Cerebellar nuclear complex (tissue), 1 donor: ENCODE measurements at places on chromosomes 6 and 20.

DNA sequence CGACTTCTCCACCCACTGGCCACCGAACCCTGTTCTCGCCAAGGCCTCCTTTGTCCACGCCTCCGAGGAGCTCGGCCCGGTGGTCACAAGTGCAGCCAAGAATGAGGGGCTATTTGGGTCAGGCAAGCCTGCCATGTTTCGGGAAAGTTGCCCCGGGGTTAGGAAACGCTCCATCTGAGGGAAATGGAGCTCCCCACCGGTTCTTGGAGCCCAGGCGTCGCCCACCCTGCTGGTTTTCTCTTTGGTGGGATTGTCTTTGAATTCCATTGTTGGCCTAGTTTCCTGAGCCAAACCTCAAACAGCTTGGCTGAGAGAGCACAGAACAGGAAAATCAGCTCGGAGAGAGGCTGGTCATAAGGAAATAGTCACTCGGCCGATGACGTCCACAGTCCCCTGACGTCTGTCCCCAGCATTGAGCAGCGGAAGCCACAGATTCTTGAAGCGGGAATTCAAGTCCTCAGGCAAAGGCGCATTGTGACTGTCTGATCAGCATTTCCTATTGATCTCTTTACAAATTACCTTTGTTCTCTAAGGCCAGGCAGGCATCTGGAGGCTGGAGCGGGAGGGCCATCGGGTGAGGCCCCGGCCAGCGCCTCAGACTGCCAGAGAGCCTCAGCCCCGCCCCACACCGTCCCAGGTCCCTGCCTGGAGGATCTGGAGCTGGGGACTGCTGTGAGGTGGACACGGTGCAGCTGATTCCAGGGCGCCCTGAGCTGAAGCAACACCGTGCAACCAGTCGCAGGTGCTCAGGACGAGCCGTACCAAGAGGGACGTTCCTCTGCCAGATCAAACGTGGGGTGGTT, 138.6 kb downstream of the DLL1 start:
- no peak for DNase-seq

- DNase-seq, result no peak
Measured at GRCh38 chr6:39091220-39091619, 23.8 kb downstream of the SAYSD1 start.

- DNase-seq, result no peak
Measured at GRCh38 chr20:43655937-43656336, 11.0 kb upstream of the MYBL2 start.

- DNase-seq, result no peak
Measured at GRCh38 chr20:59184880-59185447, 21.3 kb downstream of the ZNF831 start.

GRCh38 chr20:22160101-22160652, 424.2 kb downstream of the FOXA2 start:
- DNase-seq, result no peak

DNA sequence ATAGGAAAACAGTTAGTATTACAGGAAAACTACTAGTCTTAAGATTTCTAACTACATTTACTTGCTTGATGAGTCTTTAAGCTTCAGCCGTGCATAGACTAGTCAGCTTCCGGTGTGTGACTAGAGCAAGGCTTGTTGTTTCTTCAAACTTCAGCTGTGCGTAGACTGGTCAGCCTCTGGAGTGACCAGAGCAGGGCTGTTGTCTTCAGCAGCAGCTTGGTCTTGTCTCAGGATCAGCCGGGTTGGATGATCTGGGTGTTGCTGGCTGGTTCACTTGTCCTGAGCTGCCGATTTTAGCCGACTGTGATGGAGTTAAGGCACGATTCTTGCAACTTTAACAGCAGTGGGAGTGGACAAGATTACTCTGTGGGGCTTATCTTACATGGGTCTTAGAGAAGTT, 44.7 kb downstream of the HLA-C start:
- no peak for DNase-seq

DNA sequence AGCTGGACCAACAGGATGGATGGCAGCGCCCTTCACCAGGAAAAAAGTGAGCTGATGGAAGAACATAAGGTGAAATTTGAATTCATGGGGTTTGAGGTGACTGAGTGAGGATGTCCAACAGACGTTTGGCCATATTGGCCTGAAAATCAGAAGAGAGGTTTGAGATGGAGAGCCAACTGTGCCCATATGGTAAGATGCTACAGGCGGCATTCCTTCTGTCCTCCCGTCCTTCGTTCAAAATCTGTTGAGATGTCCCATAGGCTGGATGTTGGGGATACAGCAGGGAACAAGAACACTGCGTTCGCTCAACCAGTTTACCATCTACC, 468 bp upstream of the CMTR1 start:
- DNase-seq, result no peak

DNA sequence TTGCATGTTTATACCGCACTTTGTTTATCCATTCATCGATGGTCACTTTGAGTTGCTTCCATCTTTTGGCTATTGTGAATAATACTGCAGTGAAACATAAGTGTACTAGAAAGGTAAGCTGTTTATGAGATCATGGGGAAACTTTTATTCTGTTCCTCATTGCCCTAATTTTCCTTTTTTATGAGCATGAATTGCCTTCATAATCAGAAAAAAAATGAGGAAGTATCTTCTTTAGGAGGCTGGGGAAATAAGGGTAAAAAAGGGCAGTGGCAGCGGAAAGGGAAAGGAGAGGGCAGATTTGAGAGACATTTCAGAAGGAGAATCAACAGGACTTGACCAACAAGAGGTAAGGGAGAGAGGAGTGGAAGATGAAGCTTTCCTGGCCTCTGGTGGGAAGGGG, 14.3 kb upstream of the SERINC3 start:
- DNase-seq, result no peak

DNA sequence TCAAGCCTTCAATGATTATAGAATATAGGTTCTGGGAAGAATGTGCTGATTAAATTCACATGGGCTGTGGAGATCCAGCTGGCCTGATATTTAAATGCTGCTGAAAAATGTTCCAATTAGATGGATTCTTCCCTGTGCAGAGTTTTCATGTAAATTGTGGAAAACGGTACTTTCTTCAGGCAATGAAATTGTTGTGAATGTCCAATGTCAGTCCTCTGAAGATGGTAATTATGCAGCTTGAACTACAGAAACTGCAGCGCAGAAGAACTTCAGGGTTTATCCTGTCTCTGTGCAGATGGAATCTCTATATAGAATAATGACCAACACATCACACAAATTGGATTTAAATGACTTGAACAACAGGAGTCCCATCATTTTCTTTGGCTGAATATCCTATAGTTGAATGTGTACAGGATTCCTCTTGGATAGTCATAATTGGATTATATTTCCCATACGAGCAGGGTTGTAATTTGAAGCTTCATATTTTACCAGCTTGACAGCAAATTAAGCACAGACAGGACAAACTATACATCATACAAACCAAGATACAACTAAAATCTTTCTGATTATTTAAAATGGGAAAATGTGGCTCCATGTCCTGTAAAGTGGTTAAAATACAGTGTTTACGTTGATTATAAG, 82.3 kb downstream of the CAP2 start:
- no peak for DNase-seq

GRCh38 chr6:2524090-2524489, 226.6 kb downstream of the MYLK4 start:
- DNase-seq, result no peak

- no peak for DNase-seq
Measured at GRCh38 chr20:1686151-1686748, 28.7 kb upstream of the SIRPG start.

DNA sequence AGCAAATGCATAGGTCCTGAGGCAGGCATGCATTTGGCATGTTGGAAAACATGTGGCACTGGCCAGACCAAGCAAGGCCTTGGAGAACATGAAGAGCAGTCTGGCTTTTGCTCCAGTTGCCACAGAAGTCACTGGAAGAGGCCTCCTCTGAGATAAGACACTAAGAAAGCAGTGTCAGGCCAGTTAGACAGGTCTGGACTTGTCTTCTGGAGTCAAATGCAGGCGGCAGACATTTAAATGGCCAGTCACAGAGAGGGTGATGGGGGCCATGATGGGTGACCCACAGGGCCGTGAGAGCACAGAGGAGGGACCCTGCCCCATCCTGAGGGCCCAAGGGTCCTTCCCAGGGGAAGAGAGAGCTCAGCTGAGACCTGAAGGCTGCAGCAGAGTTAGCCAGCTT, 26.7 kb upstream of the ADA start:
- DNase-seq, result no peak

DNA sequence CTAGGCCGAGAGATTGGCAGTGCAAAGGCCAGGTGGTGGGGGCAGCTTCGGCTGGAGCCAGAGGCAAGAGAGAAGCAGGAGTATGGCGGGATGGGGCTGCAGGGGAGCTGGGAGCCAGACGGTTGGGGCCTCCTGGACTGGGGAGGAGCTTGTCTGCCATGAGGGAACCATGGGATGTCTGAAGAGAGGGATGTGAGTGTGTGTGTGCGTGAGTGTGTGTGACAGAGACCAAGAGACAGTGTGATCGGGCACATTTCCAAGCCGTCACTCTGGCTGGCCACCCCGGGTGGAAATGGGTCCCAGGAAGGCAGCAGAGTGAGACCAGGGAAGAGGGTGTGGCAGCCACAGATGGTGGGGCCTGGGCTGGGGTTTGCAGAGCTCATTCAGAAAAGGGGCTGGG, 13.8 kb downstream of the PHACTR3 start:
- no peak for DNase-seq

- no peak for DNase-seq
Measured at GRCh38 chr6:14286634-14287428, 169.3 kb downstream of the CD83 start.

- no peak for DNase-seq
Measured at GRCh38 chr20:33370291-33370690, 31.0 kb downstream of the CDK5RAP1 start.

DNA sequence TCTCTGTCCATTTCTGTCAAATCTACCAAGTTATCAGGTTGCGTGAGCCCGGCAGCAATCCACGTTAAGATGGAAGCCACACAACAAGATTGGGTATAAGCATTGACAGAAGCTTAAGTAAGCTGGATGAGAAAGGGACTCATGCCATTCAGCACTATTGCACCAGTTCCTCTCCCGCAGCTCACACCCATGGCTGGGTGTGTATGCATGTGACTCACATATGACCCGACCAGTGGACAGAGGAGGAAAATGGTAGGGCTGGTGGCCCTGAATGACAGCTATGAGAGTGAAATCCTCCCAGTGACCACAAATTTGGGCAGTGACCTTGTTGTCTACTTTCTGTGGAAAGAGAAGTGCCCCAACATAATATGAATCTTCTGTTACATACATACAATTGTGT, 113.5 kb downstream of the OTOR start:
- no peak for DNase-seq

GRCh38 chr6:131862476-131862875, 54.7 kb downstream of the ENPP1 start:
- no peak for DNase-seq

DNA sequence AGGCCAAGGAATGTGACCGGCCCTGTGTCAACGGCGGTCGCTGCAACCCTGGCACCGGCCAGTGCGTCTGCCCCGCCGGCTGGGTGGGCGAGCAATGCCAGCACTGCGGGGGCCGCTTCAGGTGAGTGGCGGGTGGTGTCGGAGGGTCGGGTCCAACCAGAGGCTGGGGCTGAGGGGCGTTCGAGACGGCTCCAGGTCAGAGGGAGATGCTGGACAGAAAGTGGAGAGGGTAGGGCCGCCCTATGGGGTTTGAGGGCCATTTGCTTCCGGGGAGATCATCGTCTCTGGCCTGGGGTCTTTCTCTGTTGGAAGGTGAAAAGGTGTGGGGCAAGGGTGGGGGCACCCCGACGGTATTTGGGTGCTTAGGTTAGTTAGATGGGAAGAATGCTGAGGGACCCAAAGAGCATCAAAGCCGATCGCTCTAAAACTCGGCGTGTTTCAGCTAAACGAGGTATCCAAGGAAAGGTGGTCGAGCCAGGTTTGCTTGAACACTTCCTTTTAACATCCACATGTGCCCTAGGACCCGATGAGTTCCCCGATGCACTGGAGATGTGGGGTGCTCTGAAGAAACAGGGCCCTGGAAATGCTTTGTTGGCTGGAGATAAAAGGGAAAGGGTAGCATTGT, 691 bp downstream of the ATRN start:
- no peak for DNase-seq

DNA sequence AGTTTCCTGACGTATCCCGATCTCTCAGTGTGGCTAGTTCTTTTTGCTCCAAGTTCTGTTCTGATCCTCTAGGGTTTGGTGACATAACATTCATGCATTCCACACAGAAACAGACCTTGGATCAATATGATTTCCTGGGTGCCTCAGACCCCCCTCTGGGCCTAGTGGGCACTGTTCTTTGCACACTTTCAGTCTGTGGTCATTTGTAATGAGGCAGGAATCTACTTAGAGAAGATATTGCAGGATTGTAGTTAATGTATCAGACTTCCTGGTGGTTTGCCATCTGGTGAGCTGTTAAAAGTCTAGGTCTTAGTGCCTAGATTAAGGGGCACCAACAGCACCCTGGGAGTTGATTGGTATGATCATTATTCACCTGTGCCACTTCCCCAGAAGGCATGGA, 7.5 kb downstream of the BEND6 start:
- no peak for DNase-seq

GRCh38 chr6:46996860-46997641, 45.1 kb downstream of the ADGRF1 start:
- DNase-seq, result no peak

- DNase-seq, result no peak
Measured at GRCh38 chr6:19037607-19038006, 650.5 kb downstream of the RNF144B start.

- no peak for DNase-seq
Measured at GRCh38 chr6:4717124-4717523, 59.1 kb upstream of the CDYL start.

GRCh38 chr6:37369321-37370201, 15.8 kb downstream of the RNF8 start:
- no peak for DNase-seq

DNA sequence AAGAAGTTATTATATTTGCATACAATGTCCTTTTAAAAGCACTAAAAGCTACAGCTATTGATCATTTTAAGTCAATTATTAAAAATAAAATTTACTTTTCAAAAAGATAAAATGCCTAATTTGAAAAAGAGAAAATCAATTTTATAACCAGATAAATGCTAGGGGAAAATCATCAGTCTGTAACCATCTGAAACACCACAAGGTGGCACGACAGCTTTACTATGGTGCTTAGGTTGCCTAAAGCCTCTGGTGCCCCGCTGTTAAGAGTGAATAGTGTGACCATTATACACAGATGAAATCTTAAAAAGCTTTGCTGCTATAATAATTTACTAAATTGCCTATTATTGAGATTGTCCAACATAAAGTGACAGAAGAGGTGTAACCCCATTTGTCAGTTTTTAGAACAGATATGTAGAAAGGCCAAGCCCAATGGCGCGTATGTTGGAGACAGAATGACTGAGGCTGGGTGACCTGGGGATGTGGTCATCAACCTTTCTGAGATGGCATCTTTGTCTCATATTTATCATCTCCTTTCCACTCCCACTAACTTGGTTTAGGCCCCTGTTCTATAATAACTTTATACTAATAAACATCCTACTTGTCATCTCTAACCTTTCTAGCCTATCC, 100.8 kb downstream of the MOXD1 start:
- DNase-seq, result no peak

- no peak for DNase-seq
Measured at GRCh38 chr20:48944663-48945297, 23.3 kb downstream of the ARFGEF2 start.
